Caki2 (cell line): ENCODE measurements at places on chromosomes 6 and 20.
A peak's percentile ranks its signal among the peaks of the same experiment; 100 is the strongest.

- DNase-seq = peak; percentile 19
Measured at GRCh38 chr6:2497922-2498623, 252.6 kb downstream of the MYLK4 start.

- peak; percentile 50 for DNase-seq
Measured at GRCh38 chr20:23235173-23236027, 115.2 kb upstream of the NXT1 start.

- no peak for DNase-seq
Measured at GRCh38 chr20:45091366-45091765, 9.6 kb downstream of the KCNS1 start.

DNA sequence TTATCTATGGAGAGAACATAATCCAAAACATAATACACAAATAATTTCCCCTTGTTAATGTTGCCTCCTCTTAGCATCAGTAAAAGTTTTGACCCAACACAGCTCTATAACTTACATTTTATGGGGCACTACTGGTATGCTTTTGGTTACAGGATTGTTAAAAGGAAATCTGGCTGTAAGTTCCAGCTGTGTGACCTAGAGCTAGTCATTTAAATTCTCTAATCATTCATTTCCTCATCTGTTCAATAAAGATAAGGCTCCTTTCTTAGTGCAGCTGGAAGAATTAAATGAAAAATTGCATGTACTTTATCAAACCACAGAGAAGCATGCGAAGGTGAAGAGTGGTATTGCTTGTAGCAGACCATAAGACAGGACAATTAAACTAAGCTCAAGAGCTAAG lies 4.6 kb downstream of the SLC17A2 start:
- DNase-seq = no peak

DNA sequence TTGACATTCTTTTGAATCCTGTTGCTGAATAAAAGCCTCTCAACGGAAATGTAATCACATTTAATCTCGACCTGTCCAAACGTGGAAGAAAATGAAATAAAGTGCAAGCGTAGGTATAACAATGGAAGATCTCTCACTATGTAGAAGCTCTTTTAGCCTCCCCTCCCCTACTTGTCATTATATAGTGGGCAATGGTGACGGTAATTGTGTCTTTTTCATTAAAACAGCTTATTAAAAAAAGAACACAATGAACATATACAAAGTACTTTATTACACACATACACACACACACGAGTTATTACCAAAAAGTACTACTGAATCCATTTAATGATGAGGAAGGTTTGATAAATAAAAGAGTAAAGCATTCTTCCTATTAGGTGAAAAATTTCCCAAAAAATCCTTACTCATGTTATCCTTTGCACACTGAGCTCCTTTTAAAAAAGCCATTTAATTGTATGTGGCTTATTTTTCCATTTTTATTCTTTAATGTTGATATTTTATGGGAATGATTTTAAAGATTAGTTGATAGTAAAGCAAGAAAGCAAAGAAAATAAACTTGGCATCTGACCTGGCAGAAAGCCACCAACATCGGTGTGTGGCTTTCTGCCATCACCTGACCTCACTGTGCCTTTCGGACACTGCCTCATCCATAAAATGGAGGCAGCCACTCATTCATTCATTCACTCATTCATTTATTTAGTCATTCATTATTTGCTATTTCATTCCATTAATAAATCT lies 493 bp upstream of the SGK1 start:
- DNase-seq = no peak

- no peak for DNase-seq
Measured at GRCh38 chr6:142406131-142406530, 104.3 kb downstream of the ADGRG6 start.

- DNase-seq = peak; percentile 8
Measured at GRCh38 chr6:154731296-154732218, 1.7 kb upstream of the SCAF8 start.

GRCh38 chr20:52974179-52974594 lies 2.0 kb downstream of the TSHZ2 start:
- no peak for DNase-seq

DNA sequence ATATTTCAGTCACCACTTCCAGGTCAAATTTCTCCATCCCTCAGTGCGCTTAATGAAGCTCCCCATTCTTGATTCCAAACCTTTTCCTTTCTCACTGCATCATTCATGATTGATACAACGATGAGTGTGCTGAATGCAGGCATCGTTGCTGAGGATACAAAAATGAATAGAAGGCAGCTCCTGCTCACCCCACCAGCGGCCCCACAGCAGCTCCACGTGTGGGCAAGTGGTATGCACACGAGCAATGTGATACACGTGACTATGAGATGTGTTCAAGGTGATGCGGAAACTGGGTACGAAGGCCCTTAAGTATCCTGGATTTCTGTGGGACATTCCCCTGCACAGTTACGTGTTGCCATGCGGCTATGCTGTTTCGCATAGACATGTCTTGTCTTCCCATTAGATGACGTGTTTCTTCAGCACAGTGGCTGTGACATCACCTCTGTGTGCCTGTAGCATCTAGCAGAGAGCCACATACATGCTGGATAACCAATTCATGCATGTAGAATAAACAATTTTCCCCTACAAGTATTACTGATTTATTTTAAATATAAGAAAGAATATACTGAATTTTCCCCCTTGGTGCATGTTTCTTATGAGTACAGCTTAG lies 260.5 kb upstream of the AGPAT4 start:
- DNase-seq = no peak

DNA sequence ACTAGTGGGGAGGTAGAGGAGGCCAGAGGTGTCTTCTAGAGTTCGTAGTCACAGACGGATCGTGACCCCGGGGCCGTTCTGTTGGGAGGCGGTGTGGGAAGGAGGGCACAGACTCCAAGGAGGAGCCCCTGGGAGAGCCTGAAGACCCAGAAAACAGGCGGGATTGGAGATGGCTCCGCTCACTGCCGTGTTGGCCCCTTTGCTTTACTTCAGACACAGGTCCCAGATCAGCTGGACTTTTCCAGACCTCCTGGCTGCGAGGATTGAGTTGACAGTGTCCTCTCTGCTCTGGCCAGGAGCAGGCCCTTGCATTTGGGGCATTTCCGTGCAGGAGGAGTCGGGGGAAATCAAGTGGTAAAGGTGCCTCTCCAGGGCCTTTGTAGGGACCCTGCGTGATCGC lies 112.9 kb downstream of the ARMC2 start:
- no peak for DNase-seq

DNA sequence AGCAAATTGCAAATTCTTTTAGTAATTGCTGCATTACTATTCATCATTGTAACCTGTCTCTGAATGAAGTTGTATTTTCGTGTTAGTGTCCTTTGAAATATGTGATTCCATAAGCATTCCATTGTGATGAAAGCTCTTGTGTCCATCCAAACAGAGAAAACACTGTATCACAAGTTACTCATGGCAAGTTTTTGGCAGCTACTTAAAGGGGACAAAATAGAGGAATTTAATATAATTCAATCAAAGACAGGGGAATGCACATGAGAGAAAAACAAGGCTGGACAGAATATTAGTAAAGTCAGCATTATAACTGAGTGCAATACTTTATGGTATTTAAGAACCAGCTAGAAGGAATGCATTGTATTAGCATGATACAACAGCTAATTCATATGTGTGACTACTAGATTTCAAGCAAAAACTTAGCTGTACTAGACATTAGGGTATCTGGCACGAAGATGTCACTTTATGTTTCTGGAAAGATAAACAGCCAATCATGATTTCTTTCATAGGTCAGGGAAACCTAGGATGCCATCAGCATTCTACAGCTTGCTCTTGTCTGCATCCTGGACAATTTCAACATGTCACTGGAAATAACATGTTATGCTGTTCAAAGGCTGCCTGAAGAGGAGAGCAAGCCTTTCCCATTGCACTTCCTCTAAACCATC lies 270.6 kb upstream of the MARCKS start:
- no peak for DNase-seq

DNA sequence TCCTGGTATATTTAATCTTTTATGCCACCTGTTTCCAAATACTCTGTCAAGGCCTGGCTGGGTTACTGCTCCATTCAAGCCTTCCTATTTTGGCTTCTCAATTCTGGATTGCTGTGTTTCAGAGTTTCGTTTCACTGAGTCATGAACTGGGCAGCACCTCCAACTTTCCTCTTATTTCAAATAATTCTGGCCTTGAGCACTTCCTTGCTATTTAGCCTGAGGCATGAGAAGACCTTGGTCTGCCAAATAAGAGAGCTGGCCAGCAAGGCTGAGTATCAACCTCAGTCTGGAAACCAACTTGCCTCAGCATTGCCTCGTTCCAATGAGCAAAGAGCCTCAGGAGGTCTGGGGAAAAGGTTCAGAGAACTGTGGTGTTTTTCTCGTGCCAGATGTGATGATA lies 66.6 kb downstream of the TNFAIP3 start:
- DNase-seq = no peak

GRCh38 chr6:43708860-43709653 lies 21.5 kb upstream of the MRPS18A start:
- peak; percentile 6 for DNase-seq

- DNase-seq = no peak
Measured at GRCh38 chr6:11722805-11723631, 55.6 kb downstream of the ADTRP start.

GRCh38 chr20:45323731-45324130 lies 15.6 kb upstream of the MATN4 start:
- DNase-seq = no peak

DNA sequence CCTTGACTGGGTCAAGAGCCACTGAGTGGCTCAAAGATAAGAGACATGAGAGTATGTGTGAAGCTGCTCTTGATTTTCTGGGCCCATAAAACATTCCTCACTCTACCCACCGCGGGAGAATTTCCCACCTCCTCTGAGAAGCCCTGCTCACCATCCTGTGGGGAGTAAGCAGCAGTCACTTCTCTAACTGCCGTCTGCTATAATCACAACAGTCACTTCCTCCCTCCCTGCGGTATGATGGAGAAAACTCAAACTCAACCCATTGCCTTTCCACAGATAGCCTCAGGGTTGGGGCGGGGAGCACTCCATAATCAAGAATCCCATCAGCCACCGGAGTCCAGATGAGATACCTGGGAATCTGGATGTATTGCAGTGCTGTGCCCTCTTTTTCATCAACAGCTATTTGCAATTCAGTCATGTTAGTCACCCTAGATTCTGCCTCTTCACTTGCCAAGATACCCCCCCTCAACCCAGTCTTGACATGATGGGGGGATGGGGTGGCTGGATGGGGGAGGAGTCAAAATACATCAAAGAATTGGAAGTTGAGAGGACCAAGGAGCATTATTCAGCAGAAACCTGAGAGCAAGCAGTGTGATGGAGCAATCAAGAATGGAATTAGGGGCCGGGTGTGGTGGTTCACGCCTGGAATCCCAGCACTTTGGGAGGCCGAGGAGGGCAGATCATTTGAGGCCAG lies 5.1 kb downstream of the MOCS1 start:
- no peak for DNase-seq

DNA sequence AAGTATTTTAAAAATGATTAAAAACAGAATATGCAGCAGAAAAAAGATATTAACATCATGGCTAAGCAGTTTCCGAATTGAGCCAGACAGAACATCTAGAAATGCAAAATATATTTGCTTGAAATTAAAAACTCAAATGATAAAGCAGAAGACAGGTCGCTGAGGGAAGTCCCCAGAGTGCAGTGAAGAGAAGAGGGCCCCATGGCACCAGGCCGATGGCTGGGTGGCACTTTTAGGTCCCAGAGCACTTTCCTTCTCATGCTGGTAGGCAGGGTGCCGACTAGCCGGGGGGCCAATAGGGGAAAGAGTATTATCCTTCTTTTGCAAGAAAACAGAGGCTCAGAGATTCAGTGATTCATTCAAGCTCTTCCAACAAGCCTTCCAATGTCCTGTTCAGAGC lies 58.9 kb downstream of the MYH7B start:
- DNase-seq = no peak

DNA sequence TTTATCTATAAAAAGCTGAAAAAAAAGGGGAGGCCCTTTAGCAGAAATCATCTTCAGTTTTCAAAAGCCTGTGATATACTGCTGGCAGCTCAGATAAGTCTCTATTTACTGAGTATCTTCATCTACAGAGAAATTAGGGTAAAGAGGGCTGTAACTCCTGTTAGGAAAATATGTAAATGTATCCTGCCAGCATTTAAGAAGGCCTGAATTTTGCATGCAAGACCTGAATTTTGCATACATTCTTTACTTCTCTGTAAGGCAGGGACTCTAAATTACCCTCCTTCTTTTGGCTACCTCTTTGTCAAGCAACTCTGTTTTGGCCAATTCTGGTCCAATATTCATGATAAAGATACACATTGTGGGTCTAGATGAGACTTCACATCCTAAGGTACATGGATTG lies 150.6 kb upstream of the SPACA1 start:
- DNase-seq = no peak

DNA sequence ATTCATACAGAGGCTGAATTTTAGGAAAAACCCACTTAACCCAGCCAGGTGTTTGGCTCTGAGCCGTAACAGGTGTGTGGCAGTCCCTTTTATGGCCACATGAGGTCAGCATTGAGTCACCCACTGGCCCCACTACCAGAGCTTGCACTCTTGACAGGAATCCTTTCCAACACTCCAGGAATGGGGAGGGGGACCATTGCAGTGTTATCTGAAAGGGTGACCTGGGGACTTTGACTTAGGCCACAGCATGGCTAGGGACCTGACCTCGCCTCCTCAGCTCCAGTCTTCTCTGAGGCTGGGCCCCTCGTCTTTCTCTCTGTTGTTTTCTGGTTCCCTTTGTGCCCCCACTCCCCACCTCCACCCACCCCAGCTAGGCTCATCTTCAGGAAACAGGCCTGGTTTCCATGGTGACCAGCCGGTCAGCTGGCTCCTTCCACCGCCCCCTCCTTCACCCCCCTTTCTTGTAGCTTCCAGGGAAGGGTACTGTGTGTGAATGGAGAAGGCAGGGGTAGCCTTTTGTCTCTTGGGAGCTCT lies 2.1 kb upstream of the TMEM151B start:
- DNase-seq = peak; percentile 39

GRCh38 chr6:126905917-126906316 lies 212.6 kb upstream of the RSPO3 start:
- DNase-seq = no peak

DNA sequence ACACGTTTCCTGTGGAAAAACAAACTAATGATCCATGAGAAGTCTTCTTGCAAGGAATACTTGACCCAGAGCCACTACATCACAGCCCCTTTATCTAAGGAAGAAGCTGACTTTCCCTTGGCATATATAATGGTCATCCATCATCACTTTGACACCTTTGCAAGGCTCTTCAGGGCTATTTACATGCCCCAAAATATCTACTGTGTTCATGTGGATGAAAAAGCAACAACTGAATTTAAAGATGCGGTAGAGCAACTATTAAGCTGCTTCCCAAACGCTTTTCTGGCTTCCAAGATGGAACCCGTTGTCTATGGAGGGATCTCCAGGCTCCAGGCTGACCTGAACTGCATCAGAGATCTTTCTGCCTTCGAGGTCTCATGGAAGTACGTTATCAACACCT lies 35.4 kb downstream of the GCNT2 start:
- no peak for DNase-seq

GRCh38 chr6:84059082-84059481 lies 25.5 kb downstream of the MRAP2 start:
- no peak for DNase-seq

- DNase-seq = peak; percentile 59
Measured at GRCh38 chr6:170279977-170280688, 10.7 kb downstream of the DLL1 start.
